SHP77 treated with DMSO at 0.1 percent for 48 hours (cell line): ENCODE measurements at places on chromosomes 2 and 18.

DNA sequence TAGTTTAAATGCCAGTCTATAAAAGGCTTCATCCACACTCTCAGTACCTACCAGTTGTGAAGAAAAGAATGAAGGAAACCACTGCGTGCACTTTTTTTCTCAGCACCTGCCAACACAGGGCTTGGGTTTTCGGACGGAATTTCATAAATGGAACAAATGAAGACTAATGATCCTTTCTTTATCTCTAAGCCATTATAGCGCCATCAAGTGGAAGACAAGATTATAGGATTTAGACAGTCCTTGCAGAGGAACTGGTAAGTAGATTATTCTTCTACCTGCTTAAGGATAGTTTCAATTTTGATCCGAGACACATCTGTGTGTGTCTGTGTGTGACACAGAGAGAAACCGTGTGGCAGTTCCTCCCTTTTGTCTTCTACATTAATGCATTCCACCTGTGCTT, 245.6 kb downstream of the NRXN1 start:
- no peak for DNase-seq

DNA sequence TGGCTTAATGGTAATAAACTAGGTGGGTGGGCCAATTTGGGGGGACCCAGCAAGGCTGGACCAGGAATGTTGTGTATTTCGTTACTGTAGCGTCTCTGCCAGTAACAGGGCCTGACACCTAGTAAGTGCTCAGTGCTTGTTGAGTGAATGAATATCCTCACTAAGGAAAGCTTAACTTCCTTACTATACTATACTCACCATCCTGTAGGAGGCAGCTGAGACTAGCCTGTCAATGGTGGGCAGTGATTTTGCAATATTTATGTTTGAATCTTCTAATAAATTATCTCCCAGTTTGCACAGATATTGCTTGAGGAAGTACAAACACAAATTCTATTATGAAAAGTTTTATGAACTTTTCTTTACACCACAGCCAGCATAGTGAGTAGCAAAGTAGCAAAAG, 370.7 kb upstream of the SYT4 start:
- no peak for DNase-seq

DNA sequence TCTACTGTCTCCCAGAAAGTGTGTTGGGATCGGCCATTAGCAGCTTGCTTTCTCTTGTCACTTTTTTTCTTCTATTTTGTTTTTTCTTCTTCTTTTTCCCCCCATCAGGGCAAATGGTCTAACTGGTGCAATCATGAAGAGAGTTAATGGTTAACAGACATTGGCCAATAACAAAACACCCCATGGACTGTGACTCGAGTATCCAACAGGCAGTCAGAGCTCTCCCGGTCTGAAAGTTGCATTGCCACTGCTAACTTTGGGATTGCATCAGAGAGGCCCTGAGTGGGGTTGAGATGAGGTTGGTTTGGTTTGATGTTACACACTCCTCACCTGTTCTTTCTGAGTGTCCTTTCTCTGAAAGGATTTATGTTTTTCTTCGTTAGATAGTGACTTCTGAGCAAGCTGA, 12.9 kb upstream of the SNORC start:
- DNase-seq = no peak

- DNase-seq = no peak
These were observed 96.3 kb downstream of the UBE2E3 start for GRCh38 chr2:181076658-181077057.

DNA sequence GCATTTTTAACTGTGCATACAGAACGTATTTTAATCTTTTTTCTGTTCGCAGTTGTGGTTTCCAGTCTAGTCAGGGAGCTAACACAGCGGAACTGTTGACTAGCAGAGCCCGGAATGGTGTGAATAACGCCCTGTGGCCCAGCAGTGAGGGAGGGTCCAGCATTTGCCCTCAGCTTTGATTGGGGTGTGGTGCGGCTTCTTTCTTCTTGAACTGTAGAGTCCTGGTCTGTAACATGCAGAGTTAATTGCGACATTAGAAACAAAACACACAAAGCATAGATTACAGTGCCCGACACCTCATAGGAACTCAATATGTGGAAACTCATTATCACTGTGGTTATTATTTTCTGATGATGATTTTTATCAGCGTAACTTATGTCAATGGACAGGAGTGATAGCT, 253.6 kb downstream of the SOX11 start:
- DNase-seq = no peak

- no peak for DNase-seq
These were observed 496 bp upstream of the ITGA4 start for GRCh38 chr2:181456660-181457120.

DNA sequence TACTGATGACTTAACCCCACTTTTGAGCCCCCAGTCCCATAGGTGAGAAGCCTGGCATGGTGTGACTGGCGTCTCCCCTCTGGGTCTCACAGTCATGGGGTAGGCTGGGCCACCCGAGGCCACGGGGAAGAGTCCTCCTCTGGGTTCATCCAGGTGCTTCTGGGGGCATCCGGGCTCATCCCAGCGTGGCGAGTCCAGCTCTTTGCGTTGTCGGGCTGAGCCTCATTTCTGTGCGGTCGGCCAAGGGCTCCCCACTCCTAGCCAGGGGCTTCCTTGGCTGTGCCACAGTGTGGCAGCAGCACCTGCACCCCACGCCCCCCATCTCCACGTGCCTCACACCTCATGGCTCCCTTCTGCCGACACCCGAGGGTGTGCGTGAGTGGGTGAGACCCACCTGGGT, 27.6 kb upstream of the SNED1 start:
- DNase-seq = no peak

DNA sequence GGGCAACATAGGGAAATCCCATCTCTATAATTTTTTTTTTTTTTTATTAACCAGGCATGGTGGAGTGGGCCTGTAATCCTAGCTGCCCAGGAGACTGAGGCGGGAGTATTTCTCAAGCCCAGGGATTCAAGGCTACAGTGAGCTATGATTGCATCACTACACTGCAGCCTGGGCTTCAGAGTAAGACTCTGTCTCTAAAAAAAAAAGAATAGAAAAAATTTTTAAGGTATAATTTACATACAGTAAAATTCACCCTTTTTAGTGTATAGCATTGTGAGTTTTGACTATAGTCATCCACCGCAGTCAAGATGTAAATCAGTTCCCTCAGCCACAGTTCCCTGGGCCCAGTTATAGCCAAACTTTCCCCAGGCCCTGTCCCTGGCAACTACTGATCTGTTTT, 57.1 kb upstream of the MSH6 start:
- no peak for DNase-seq

DNA sequence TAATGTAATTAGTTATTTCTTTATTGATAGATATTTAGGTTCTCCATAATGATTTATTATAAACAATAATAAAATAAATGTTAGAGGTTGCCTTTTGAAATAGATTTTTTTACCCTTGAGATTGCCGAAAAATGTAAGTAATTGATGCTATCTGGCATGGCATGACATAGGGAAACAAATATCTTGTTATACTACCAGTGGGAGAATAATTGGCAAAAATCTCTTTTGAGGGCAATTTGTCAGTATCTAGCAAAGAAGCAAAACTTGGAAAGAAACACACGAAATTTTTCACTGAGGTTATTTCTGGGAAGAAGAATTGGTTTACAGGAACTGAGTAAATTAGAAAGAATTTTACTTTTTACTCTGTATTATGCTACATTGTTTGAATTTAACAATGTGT, 547.2 kb upstream of the SETBP1 start:
- DNase-seq = no peak

DNA sequence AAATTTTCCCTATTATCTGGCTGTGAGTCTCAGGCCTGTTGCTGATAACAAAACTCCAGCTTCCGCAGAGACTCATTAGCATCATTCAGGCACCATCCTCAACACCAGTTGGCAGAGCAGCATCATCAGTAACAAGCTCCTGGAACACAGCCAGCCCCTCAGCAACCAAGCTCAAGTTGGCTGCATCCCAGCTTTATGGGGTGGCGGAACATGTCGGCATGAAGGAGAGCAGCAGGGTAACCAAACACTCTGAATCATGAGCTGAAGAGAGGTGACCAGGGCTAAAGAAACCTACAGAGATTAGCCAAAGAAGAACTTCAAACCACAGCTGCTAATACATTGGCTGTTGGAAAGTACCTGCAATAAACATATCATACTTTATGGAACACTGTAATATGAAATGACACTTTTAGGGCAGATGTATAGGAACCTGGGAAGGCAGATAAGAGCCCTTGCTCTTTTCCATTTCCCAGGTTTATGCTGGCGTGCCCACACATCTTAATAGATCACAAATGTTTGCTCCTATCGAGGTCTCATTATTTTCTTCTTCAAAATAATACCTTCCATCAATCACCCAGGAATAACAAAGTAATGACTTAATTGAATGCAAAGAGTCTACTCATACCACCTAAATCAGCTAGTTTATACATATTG, 63.8 kb downstream of the PDE11A start:
- DNase-seq = peak; percentile 56

- DNase-seq = no peak
These were observed 14.1 kb upstream of the ZDBF2 start for GRCh38 chr2:206260188-206261012.

- peak; percentile 73 for DNase-seq
These were observed 187.2 kb upstream of the FANCL start for GRCh38 chr2:58428096-58429013.

GRCh38 chr18:43013486-43013885, 102.0 kb downstream of the RIT2 start:
- DNase-seq = peak; percentile 67

- no peak for DNase-seq
These were observed 265.7 kb downstream of the CCDC85A start for GRCh38 chr2:56449449-56449860.

- no peak for DNase-seq
These were observed 4.7 kb downstream of the NRP2 start for GRCh38 chr2:205686783-205687640.

GRCh38 chr2:184628051-184628450, 29.7 kb downstream of the ZNF804A start:
- DNase-seq = no peak

- no peak for DNase-seq
These were observed 7.6 kb downstream of the CYBRD1 start for GRCh38 chr2:171529914-171530313.

GRCh38 chr2:118921646-118922045, 20.3 kb upstream of the MARCO start:
- no peak for DNase-seq

- DNase-seq = peak; percentile 90
These were observed 159.3 kb upstream of the GULP1 start for GRCh38 chr2:188132385-188132784.

DNA sequence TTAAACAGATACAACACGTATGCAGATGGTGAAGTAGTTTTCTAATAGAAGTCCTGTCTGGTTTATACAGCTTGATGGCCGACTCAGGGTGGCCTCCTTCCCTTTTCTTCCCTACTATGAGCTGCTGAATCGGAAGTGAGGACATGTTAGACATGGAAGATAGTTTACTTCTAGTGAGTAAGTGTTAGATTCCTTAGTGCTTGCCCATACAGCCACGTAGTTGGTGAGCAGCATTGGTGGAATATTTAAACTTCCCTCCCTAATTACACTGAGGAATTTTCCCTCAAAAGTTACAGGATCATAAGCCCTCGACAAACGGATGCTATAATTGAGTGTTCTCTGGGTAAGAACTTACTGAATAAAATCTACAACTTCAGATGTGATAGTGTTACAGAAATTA, 52.1 kb downstream of the RHBDD1 start:
- no peak for DNase-seq

DNA sequence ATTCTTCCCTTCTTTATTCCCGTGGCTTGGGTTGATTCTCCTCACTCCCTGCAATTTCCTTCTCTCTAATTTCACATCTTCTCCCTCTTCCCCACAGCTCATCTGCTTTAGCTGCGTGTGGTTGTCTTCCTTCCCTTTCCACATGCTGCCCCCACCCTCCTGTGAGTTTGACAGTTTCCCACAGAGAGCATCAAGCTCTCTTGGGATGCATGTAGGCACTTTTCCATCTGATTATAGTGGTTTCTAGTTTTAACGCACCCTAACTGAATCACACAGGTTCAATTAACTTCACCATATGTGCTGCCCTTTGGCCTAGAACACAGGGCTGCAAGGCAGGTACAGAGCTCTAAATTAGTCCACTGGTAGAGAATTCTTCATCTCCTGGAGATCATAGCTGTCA, 110.5 kb downstream of the TACR1 start:
- DNase-seq = no peak

- DNase-seq = no peak
These were observed 349.7 kb upstream of the ST6GAL2 start for GRCh38 chr2:107235491-107236254.

- peak; percentile 30 for DNase-seq
These were observed 53.3 kb downstream of the ZNF236 start for GRCh38 chr18:76875390-76876325.

DNA sequence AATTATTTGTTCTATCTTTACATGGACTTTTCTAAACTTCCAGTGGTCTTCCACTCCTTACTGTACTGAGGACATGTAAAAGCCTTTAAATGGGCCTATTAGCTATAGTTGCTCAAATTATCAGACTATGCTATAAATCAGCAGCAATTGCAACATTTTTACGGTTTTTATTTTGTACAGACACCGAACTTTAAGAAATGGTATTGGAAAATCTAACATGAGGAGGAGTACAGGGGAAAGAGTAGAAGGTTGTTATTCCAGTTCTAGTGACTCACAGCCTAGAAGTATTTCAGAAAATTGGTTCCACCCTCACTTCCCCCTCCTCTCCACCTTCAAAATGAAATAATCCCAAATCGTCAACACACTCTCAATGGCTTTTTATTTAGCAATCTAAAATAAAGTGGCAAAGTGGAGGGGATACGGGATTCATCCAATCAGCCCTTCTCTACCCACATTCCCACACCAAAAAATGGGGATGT, 1.1 kb downstream of the NCKAP1 start:
- DNase-seq = no peak

- DNase-seq = no peak
These were observed 242.3 kb upstream of the PXDN start for GRCh38 chr2:1986598-1986997.

GRCh38 chr2:164764996-164765395, 76.6 kb downstream of the COBLL1 start:
- DNase-seq = no peak

- no peak for DNase-seq
These were observed 715.5 kb downstream of the CNTNAP5 start for GRCh38 chr2:124740636-124741035.

DNA sequence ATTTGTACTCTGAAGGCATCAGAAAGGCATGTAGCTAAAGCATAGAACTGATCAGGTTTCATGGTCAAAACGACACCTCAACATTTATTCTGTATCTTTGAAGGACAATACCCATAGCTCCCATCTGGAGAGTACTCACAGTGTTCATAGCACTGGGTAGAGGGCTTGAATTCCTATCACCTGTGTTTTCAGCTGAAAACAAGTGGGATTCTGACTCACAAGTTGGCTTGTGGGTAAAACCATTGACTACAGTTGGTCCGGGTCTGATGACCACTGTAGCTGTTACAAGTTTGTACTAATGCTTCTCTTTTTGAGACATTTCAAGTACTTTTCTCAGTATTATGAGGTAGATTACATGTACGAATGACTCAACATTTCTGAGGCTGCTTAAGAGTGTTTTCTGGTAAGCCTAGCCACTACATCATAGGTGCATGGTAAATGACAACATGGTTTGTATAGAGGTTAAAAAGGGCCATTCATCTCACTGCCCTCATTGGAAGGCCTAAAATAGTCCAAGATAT, 68.6 kb upstream of the PELI1 start:
- DNase-seq = no peak

GRCh38 chr2:148653437-148653836, 8.9 kb downstream of the EPC2 start:
- DNase-seq = no peak
